ENCODE measurements at places on chromosomes 1 and 21.
A peak's percentile ranks its signal among the peaks of the same experiment; 100 is the strongest.

- DNase-seq: no peak
Measured at GRCh38 chr1:28027660-28028059, 60.8 kb downstream of the EYA3 start.

- DNase-seq: peak; percentile 76
Measured at GRCh38 chr1:192311281-192311680, 5.5 kb upstream of the RGS21 start.

DNA sequence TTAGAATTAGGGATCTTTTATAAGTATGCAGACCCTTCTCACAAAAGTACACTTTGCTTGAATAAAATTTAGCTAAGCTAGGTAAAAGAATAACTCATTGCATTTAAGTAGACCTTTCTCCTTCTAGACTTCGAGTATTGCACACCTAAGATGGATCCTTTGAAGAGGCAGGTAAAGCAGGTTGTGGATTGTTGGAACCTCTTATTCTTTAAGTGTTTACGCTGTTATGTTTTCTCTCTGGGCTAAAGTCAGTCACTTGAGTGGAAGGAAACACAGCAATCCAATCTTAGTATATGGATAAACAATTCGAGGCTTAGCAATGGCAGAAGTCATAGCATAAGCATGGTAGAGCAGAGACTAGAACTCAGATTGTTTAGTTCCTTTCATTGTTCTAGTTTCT is 11.4 kb downstream of the MAGI3 start:
- no peak for DNase-seq

GRCh38 chr1:62111084-62111483 is 83.6 kb upstream of the L1TD1 start:
- no peak for DNase-seq

GRCh38 chr1:242237051-242237450 is 238.2 kb upstream of the MAP1LC3C start:
- no peak for DNase-seq

DNA sequence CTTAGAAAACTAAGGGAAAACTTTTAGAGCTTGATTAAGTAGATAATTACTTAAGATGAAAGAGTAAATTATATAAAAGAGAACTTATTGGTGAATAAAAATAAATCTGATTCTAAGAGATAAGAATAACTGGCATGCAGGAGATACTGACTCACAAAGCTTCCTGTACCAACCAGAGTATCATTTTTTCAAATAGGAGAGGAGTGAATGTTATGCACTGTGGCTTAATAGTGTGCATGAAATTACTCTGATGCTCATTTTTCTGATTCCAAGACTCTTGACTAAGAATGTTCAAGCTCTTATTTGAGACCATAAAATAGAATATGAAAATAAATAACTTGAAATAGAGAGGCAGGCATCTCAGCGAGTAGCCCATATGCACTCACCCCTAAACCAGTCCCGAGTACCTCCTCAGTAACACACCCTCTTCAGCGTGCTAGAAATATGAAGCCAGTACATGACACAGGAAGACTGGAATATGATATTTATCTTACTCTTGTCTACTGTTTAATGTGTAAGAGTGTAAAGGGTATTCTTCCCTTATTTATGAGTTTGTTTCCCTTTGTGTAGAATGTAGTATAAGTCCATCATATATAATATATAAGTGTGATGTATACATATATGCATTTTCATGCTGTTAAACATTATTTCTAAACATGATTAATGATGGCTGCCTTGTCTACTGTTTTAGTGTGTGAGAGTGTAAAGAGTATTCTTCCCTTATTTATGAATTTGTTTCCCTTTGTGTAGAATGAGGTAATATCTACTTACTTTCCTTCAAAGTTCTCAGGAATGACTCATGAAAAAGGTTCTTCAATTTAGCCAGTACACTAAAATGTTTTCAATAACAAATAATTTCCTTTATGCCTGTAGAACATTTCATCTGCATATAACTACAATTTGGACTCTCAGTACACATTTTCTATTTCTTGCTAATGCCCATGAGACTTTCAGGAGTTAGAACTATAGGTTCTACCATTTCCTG is 99.2 kb upstream of the PALMD start:
- no peak for DNase-seq

- no peak for DNase-seq
Measured at GRCh38 chr1:15988856-15989736, 13.2 kb upstream of the ZBTB17 start.

- no peak for DNase-seq
Measured at GRCh38 chr21:34818662-34819158, 149.9 kb downstream of the CLIC6 start.

- no peak for DNase-seq
Measured at GRCh38 chr1:61606448-61607312, 118.3 kb downstream of the TM2D1 start.

- no peak for DNase-seq
Measured at GRCh38 chr1:11782127-11782708, 20.2 kb downstream of the C1orf167 start.

DNA sequence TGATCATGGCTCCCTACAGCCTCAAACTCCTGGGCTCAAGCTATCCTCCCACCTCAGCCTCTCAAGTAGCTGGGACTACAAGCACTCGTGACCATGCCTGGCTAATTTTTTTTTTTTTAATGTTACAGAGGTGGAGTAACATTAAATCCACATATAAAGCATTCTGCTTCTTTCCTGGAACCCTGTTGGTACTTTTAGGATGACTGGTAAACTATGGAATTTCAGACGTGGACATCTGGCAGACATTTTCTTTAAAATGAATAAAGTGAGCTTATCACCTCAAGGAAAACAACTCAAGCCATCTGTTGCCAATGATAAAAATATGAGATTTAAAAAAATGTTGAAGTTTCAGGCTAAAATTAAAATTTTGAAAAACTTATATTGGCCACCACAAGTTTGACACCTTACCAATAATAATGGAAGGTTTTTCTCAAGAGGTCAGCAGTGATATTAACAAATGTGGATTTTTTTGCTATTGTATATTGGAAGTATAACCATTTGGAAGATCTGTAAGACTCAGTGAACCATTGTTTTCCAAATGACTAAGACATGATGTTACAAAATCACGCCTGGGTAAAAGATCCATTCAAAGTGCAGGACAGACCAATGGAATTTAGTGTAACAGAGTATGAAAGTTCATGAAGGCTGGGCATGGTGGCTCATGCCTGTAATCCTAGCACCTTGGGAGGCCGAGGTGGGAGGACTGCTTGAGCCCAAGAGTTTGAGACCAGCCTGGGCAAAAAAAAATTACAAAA is 52.7 kb upstream of the EIF4G3 start:
- DNase-seq: no peak

DNA sequence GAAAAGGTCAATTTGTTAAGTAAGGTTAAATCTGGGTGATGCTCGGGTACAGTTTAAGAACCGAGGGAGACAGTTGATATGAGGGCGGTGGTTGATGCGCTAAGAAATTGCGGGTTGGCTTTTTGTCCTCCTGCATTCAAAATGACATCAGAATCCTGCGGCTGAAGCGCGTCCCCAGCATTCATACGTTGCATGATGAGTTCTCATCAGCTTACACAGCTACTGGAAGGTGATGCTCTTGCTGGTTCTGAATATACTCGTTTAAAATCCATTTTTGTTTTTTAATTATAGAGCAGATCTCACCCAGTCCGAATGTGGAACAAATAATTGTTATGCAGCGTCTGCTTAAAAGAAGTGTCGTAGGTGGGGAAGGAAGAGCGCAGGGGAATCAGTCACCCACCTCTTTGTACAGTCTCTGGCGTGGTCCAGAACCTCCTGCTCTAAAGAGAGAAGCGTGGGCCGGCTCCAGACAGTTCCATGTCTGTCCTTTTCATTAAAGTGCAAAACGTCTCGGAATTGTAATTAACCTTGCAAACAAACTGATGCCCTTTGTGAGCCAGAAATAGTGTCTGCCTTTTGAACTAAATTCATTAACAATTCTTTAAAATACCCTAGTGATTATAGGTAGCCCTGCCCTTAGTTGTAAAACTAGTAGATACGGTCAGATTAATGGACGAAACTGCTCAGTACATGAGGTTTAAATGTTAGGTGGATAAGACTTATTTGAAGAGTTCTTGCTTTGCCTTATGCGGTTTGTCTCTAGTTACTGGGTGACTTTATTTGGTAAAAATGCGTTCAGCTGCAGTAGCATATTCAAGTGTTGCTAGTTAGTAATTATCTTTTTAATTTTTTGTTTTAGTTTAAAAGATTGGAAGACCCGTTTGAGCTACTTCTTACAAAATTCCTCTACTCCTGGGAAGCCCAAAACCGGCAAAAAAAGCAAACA is 741 bp downstream of the RGS2 start:
- DNase-seq: peak; percentile 87

DNA sequence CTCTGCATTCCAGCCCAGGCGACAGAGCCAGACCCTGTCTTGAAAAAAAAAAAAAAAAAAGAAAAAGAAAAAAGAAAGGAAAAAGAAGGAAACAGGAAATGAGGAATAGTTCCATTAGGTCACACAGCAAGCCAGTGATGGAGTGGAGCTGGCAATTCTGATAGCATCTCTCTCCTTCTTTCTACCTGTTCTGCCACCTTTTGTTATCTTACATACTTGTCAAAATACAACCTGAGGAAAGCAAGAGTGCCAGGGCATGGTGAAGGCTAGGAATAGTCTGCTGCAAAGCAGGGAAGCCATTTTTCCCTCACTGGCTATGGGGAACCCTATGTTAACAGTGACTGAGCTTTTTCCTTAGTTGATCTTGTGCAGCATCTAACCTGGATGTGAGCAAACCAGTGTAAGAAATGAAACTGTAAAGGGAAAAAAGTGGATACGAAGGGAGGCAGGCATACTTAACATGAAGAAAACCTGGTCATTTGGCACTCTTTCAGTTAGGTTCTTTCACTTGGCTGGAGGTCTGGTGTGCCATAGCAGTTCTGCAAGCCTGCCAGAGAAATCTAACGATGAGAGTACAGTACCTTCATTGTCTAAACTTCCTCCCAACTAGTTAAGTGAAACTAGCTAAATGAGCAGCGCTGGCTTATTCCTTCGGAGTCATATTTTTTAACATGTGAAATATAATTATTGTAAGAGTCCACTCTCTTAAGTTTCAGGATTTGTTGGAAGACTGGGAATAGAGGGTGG is 17.9 kb upstream of the THEM5 start:
- no peak for DNase-seq

GRCh38 chr1:4129693-4130092 is 229.6 kb upstream of the C1orf174 start:
- DNase-seq: no peak

DNA sequence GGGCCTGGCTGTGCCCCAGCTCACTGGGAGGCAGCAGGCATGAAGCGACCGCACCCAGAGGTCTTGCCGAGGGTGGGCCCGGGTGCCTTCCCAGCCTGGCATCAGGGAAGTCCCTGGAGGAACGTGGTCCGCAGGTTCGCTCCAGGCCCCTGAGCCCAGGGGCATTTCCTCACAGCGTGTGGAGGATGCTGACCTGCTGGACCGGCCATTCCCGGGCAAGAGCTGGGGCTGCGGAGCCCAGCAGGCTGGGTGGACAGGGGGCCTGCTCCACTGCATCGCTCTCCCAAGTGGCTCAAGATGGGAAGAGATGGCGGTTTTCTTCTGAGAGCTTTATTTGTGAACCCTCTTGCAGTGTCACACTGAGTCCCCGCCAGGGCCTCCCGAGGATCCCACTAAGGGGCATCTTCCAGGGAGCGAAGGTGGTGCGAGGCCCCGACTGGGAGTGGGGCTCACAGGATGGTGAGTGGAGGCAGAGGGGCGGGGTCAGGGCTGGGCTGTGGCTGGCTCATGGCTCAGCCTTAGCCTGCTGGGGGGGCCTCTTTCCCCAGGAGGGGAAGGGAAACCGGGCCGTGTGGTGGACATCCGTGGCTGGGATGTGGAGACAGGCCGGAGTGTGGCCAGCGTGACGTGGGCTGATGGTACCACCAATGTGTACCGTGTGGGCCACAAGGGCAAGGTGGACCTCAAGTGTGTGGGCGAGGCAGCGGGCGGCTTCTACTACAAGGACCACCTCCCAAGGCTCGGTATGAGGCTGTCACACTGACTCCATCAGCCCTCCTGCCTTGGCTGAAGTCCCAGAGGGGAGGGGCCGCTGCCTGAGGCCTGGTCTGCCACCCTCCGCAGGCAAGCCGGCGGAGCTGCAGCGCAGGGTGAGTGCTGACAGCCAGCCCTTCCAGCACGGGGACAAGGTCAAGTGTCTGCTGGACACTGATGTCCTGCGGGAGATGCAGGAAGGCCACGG is 7.2 kb upstream of the MMP23B start:
- no peak for DNase-seq

DNA sequence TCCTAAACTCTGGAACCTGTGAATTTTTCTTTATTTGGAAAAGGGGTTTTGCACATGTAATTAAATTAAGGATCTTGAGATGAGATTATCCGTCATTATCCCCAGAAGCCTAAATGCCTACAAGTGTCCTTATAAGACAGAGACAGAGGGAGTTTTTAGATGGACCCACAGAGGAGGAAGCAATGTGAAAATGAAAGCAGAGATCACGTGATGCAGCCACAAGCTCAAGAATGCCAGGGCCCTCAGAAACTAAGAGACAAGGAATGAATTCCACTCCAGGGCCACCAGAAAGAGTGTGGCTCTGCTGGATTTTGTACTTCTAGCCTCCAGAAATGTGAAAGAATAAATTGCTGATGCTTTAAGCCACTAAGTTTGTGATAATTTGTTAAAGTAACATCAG is 183.6 kb upstream of the UBE2U start:
- DNase-seq: peak; percentile 53

DNA sequence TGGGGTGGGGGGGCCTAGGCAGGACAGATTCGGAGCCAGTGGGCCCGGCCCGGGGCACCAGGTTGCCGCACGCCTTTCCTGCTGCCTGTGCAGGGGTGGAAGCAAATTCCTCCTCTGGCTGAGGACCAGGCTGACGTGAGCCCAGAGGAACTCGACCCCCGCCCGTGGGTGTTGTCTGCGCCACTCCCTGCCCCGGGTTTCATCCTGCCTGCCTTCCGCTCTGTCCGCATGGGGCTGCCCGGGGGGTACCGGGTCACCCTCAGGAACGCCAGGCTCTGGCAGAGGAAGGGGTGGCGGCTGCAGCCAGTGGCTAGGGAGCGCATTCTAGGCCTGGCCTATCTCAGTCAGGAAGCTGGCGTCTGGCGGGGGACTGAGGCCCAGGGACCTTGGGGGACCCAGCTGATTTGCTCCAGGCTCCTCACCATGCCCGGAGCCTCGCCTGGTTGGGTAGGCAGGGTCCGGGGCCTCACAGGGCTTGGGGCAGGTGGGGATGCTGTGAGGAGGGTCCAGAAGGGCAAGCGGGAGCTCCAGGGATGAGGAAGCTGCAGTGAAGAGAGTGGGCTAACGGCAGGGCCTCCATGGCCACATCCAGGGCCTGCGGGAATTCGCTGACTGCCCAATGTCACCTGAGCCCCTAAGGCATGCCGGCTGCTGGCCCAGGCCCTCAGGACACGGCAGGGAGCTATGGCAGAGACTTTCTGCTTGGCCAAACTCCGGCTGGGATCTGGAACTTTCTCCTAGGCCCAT is 2.4 kb upstream of the IBA57 start:
- DNase-seq: no peak

DNA sequence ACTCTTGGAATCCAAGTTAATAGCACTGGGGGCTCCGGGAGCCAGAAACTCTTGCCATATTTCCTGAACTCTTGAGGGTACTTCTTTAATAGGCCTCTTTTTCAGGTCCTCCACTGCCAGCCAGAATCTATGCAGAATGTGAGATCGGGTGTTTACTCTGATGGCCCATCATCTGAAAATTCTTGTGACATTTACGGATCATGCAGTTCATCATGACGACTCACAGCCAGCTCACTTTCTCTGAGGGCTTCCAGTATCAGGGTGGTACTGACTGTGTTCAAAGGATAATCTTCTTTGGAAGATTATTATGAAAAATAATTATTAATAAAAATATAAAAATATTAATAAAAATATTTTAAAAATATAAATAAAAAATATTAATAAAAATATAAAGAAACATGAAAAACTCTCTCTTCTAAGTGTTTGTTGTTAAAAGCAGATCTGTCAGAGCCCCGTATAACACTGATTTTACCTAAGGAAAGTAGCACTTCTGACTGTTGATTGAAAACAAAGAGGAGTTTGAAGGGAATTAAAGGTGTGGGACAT is 194.3 kb upstream of the GREM2 start:
- DNase-seq: no peak

Data from Karpas-422 (cell line).